ENCODE measurements at places on chromosomes 12 and 14.

DNA sequence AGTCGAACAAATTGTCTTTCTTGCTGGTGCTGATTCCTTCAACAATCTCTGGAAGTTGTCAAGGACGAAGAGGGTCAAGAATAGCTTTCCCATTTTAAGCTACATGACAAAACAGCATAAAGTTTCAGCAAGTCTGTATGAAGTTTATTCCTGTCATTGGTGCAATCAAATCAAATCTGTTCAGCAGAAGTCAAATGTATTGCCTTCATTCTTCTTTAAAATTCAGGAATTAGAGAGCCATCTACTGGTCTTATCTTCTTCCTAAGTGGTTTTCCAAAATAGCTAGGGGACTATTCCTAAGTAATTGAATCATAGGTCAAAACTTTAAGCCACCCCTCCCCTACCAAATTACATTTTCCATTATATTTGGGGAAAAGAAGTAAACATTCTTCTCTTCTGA is 990.2 kb downstream of the GALC start:
- no peaks in the 10 kb centered on the region for H3K36me3 ChIP-seq
- no peak for DNase-seq
- H3K4me1 ChIP-seq: no peaks in the 10 kb centered on the region
- no peaks in the 10 kb centered on the region for H3K27me3 ChIP-seq

DNA sequence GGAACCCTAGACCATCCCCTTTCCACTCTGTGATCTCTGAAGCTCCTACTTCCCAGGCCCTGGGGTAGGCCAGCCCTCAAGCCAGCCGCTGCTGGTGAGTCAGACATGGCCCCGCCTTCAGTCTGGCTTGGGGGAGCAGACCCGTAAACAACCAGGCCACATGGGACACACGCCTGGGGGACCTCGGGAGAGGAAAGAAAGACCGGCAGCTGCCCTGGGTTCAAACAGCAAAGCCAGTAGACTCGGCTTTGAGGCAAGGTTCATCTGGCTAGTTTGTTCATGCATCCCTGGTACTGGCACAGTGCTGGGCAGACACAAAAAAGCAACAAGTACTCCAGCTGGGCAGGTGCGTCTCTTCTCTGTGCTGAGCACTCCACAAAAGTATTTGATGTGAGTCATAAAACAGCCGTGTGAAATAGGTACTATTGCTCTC is 101.9 kb downstream of the SETD3 start:
- H3K27ac ChIP-seq: no peak overlapping the region
- H3K36me3 ChIP-seq: no peaks in the 10 kb centered on the region

- peaks cover 18% of the 10 kb centered on the region for H3K4me1 ChIP-seq
- peak; percentile 94 for DNase-seq
- peak within 1 kb of the TSS; percentile 94 for H3K4me3 ChIP-seq
- no peaks in the 10 kb centered on the region for H3K27me3 ChIP-seq
- peaks cover 24% of the 10 kb centered on the region for H3K36me3 ChIP-seq
- H3K27ac ChIP-seq: peak within 1 kb of the TSS; percentile 93
These were observed at the start of gene LARP4 for GRCh38 chr12:50400638-50401499. LARP4 (plus strand) TSS chr12:50400885; CDS start chr12:50401011, 126 bp downstream.

DNA sequence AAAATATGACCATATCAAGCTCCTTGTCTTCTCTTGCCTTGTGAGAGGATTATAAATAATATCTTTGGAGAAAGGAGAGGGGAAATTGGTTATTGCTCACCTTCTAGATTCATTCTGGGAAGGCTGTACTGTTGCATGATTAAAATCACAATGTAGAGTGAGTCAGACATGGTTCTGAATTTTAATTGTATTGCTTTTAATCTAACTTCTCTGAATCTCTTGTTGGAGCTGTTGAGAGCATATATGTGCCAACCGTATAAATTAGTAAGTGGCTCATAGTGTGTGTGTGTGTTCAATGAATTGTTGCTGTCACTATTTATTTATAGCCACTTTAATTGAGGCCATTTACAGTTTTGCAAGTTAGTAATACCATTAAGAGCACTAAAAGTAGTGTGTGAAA is 56.1 kb downstream of the KCNJ8 start:
- no peak overlapping the region for H3K27ac ChIP-seq
- no peaks in the 10 kb centered on the region for H3K4me1 ChIP-seq
- H3K4me3 ChIP-seq: no peak overlapping the region
- peaks cover 3% of the 10 kb centered on the region for H3K27me3 ChIP-seq

DNA sequence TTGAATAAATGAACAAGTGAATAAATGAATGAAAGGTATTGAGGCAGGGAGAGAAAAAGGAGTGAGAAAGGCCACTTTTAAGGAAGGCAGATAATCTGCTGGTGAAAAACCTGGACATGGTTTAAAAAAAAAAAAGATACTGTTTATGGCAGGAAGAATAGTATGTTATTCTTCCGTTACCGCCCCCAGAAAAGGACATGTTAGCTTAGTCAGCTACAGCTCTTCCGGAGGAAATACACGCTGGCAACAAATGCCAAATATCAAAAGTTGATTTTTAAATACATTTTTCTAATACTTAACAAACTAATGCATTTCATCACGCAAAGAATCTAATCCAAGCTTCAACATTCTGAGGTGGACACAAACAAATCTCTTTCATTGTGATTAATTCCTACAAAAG is 43.2 kb downstream of the SLC5A8 start:
- no peak overlapping the region for H3K4me3 ChIP-seq
- no peaks in the 10 kb centered on the region for H3K36me3 ChIP-seq
- no peak for DNase-seq
- no peaks in the 10 kb centered on the region for H3K4me1 ChIP-seq
- H3K27ac ChIP-seq: no peak overlapping the region

- no peak overlapping the region for H3K4me3 ChIP-seq
- DNase-seq: no peak
- H3K4me1 ChIP-seq: peaks cover 9% of the 10 kb centered on the region
These were observed 20.1 kb downstream of the APOBEC1 start for GRCh38 chr12:7645395-7646177.

DNA sequence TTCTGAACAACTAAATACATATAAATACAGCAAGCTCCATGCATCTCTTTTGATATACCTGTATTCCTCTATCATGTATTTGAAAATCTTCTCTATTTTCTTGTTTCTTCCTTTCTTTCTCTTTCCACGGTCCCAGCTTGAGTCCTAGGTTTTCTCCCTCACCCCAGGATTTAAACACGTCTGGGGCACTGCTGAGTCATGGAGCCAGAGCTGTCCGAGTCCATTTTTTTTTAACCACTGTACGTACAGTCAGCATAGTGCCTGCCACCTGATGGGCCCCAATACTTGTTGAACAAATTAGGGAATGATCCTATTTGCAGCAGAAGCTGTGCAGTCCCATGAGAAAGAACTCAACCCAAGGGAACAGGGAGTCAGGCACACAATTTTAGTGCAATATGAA is 158.1 kb downstream of the ATP23 start:
- no peaks in the 10 kb centered on the region for H3K36me3 ChIP-seq
- H3K4me1 ChIP-seq: no peaks in the 10 kb centered on the region
- no peak overlapping the region for H3K27ac ChIP-seq
- H3K27me3 ChIP-seq: peaks cover 4% of the 10 kb centered on the region
- no peak for DNase-seq

DNA sequence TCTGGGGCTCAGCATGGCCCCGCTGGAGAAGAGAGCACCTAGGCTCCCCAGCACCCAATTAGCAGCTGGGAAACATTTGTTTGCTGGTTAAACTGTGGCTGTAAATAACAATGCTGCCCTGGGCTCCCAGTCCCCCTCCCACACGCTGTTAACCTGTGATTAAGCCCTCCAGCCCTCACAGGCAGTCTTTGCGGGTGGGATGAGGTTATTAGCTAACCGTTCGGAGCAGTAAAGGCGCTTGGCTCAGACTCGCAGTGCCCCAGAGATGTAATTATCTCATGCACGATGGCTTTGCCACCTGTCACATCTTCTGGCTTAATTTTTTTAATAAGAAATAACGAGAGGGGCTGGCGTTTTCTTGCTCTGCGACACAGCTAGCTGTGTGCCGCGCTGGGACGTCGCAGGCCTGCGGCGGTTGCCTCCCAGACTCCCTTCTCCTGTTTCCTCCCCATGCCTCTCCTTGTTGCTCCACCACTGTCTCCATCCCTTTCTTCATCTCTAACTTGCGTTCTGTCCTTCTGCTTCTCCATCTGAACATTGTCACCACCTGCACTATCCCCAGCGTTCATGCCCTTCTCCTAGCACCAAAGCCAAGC is 239.2 kb upstream of the FKBP4 start:
- H3K4me3 ChIP-seq: no peak overlapping the region
- H3K27me3 ChIP-seq: no peaks in the 10 kb centered on the region

- H3K36me3 ChIP-seq: no peaks in the 10 kb centered on the region
- no peak overlapping the region for H3K27ac ChIP-seq
- H3K27me3 ChIP-seq: no peaks in the 10 kb centered on the region
- no peak overlapping the region for H3K4me3 ChIP-seq
- H3K4me1 ChIP-seq: no peaks in the 10 kb centered on the region
- no peak for DNase-seq
These were observed 22.4 kb downstream of the TXNRD1 start for GRCh38 chr12:104237930-104238329.

DNA sequence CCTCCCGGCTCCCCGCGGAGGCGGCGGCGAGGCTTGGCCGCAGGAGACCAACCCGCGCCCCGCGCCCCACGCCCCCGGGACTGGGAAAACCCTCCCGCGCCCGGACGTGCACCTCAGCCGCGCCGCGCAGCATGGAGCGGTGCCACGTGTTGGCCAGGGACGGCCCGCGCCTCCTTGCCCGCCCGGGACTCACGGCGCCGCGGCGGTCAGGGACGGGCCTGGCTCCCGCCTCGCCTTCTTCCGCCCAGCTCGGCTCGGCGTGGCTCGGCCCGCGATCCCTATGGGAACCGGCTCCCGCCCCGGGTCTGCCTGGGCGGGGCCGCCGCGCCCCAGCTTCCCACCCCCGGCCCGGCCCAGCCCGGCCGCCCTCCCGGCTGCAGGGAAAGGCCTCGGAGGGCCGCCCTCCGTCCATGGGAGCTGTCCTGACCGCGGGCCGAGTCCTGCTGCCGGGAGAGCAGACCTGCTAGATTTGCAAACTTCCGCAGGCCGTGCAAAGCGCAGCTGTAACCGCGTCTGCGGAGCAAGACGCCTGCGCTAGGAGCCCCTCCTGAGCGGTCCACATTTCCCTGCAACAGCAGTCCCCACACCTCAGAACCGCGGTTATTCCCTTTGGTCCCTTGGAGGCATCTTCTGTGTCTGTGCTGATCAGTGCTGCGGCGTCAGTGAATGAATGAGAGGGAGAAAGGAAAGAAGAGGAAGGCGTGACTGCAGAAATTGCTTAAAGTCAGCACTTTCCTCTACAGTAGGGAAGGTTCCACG is at the start of gene CDKL1:
Gene CDKL1 (minus strand): TSS at position 251 of the 759 bp plus-strand sequence. CDS start 1,013 bp downstream, outside the sequence.
- H3K4me1 ChIP-seq: peaks cover 18% of the 10 kb centered on the region
- peak within 1 kb of the TSS; percentile 85 for H3K27ac ChIP-seq
- H3K4me3 ChIP-seq: peak within 1 kb of the TSS; percentile 83
- peak; percentile 66 for DNase-seq
- H3K36me3 ChIP-seq: peaks cover 10% of the 10 kb centered on the region
- H3K27me3 ChIP-seq: peaks cover 15% of the 10 kb centered on the region

DNA sequence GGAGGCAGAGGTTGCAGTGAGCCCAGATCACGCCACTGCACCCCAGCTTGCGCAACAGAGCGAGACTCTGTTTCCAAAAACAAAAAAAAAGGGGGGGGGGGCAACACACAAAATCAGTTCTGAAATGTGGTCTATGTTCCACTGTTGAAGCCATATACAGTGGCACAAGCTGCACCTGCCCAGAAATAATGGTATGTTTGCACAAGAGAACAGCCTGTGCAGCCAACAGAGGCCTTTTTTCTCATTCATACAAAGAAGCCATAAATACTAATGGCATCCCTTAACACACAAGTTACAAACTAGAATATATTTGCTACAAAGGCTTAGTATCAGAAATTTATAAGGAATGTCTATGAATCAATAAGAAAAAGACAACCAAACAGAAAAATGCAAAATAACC is 37.1 kb downstream of the ITPR2 start:
- no peak for DNase-seq
- no peak overlapping the region for H3K4me3 ChIP-seq
- H3K27ac ChIP-seq: no peak overlapping the region
- H3K4me1 ChIP-seq: peaks cover 39% of the 10 kb centered on the region

- H3K4me1 ChIP-seq: peaks cover 20% of the 10 kb centered on the region
- no peak for DNase-seq
- H3K4me3 ChIP-seq: no peak overlapping the region
- H3K36me3 ChIP-seq: peaks cover 3% of the 10 kb centered on the region
These were observed 214.5 kb downstream of the PCNX1 start for GRCh38 chr14:71121711-71122110.

- DNase-seq: no peak
- no peaks in the 10 kb centered on the region for H3K36me3 ChIP-seq
- H3K4me3 ChIP-seq: no peak overlapping the region
- no peaks in the 10 kb centered on the region for H3K4me1 ChIP-seq
These were observed 24.0 kb upstream of the PKP2 start for GRCh38 chr12:32920506-32921085.

DNA sequence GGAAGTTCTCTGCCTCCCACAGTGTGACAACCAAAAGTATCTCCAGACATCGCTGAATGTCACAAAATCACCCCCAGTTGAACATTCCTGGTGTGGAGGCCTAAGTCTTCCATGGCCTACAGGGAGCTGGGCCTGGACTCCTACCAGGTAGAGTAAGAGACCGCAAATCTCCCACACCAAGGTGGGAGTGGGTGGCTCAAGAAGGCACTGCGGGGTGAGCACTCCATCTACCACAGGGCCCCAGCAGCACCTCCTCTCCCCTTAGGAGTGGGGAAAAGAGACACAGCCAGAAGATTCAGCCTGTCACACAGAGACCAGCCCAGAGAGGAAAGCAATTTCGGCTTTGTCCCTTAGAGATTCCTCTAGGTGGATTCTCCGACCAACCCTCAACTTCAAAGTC is 25.5 kb downstream of the LRTM2 start:
- H3K4me1 ChIP-seq: no peaks in the 10 kb centered on the region
- no peaks in the 10 kb centered on the region for H3K36me3 ChIP-seq
- H3K27ac ChIP-seq: no peak overlapping the region

GRCh38 chr14:81784084-81784483 is 250.4 kb upstream of the SEL1L start:
- no peak for DNase-seq
- H3K36me3 ChIP-seq: no peaks in the 10 kb centered on the region
- H3K27ac ChIP-seq: no peak overlapping the region
- no peaks in the 10 kb centered on the region for H3K4me1 ChIP-seq
- no peak overlapping the region for H3K4me3 ChIP-seq

GRCh38 chr12:123089631-123090353 is 61.1 kb downstream of the PITPNM2 start:
- no peaks in the 10 kb centered on the region for H3K36me3 ChIP-seq
- no peak overlapping the region for H3K4me3 ChIP-seq
- DNase-seq: no peak
- H3K4me1 ChIP-seq: peaks cover 26% of the 10 kb centered on the region

DNA sequence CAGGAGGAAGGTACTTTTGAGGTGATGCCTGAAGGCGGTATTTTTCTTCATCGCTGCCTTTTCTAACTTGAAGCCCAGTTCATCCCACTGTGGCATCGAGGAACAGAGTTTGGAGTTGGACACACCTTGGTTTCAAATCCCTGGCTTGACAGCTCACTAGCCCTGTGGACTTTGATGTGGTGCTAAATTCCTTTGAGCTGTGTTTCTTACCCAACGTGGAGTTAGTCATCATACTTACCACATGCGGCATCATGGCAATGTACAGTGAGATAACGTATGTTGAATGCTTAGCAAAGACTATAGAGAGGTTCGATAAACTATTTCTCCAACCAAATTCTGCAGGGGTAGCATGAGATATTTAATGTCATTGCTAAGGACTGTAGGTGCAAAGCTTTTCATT is 3.4 kb downstream of the PLEKHG3 start:
- H3K4me3 ChIP-seq: no peak overlapping the region
- H3K27me3 ChIP-seq: peaks cover 60% of the 10 kb centered on the region
- no peaks in the 10 kb centered on the region for H3K36me3 ChIP-seq
